Left cardiac atrium (tissue), 4 donors: ENCODE measurements at places on chromosomes 3 and 15.

DNA sequence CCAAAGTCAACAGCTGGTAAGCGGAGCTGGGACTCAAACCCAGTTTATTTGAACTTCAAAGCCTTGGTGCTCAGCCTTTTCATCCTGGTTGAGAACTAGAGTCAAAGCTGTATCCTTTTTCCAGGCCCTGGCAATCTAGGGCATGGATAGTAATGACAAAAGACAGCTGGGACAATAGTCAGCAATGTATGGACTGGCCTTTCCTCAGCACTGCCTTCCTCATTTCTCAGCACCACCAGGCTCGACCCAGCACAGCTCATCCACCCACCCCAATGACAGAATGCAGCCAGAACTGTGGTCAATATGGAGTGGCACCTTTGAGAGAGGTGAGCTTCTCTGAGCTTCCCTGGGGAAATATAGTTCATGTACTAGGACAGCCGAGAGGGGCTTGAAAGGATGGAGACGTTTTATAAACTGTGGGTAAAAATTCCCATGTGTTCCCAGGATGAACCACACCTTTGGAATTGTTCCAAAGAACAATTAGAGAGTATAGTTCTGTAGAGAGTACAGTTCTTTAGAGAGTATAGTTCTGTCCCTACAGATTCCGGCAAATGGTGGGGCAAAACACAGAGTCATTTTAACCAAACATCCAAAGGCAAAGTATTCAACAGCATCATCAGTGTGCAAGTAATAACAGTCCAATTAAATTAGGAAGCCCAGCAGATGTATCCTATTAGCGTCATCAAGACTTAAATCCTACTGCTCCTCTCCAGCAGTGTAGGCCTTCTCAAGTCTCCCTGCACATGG is 30.2 kb upstream of the IREB2 start:
- DNase-seq: no peak

DNA sequence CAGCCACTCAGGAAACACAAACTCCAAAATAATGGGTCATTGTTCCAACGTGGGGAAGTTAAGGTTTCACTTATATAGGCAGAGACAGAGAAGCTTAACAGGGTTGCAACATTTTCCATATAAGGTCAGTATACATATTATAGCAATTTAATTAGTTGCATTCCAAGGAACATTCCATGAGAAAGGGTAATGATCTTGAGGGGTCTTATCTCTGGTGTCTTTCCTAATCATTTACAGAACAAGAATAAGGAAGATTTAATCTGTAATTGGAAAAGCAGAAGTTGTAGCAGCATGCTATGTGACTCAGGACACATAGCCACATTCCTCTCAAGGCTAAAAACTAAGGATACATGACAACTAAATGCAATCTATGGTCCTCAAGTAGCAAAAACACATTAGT is 4.9 kb downstream of the MNS1 start:
- DNase-seq: no peak

DNA sequence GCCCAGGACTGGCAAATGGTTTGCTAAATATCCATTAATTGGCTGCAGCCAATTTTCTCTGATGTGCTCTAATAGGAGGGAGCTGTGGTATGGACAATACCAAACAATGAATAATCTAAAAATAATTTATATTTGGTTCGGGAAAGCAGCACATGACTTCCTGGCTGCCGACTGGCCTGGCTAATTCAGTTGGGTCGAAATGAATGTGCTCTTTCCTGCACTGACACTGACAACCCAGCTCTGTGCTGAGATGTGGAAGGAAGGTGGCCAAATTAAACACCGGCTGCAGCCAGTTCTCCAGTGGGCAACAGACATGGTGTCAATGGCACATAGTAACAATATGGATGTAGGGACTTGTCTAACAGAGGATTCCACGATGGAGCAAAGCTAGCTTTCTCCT is 21.1 kb upstream of the COLQ start:
- DNase-seq: peak; percentile 31

DNA sequence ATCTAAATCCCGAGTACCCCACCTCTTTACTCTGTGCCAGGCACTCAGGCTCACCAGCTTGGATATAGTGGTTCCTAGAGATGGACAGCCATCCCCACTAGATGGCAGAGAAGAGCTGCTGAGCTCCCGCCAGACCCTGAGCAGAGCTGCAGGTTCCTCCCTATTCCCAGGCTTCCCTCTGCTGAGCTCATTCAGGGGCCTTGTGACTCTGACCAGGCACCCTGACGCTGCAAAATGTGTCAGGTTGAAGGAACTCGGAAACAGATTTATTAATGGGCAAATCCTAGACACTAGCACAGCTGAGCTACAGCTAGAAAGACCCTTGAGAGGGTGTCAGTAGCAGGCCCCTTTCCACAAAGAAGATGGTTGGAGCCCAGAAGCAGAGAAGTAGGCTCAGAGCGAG is 38.2 kb upstream of the RHO start:
- DNase-seq: peak; percentile 83
